ENCODE measurements at places on chromosomes 7 and 10. TPM values are rescaled to one million over a fixed set of nuclear protein-coding genes. Genes with fewer than 3 reads are reported as not detected.

GRCh38 chr7:142835487-142835886 is 19.4 kb upstream of the EPHB6 start:
- no peak for DNase-seq

DNA sequence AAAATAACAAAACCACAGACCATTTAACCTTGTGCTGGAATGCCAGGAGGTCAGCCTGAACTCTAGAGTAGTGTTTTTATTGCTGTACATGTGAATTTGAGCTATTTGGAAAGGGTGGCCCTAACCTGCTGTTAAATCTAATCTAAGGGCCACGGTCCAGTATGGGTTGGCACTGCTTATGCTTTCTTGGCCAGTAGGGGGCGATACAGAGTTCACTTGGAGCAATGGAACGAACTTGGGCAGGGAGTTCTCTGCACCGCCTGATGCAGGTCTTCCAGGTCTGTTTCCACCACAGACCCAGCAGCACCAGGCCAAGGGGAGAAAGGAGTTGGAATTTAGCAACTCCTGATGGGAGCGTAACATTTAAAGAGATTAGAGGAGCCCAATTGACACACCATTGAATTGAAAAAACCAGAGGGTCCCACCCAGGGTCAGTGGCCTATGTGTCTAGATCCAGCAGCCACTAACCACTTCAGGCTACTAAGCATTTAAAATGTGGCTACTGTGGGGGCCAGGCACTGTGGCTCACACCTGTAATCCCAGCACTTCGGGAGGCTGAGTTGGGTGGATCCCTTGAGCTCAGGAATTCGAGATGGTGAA is 75.7 kb upstream of the EFCAB10 start:
- no peak for DNase-seq

The CCZ1B gene
- 85.2 TPM for total RNA-seq

- no peak for DNase-seq
Measured at GRCh38 chr10:57472823-57473619, 794.7 kb downstream of the IPMK start.

DNA sequence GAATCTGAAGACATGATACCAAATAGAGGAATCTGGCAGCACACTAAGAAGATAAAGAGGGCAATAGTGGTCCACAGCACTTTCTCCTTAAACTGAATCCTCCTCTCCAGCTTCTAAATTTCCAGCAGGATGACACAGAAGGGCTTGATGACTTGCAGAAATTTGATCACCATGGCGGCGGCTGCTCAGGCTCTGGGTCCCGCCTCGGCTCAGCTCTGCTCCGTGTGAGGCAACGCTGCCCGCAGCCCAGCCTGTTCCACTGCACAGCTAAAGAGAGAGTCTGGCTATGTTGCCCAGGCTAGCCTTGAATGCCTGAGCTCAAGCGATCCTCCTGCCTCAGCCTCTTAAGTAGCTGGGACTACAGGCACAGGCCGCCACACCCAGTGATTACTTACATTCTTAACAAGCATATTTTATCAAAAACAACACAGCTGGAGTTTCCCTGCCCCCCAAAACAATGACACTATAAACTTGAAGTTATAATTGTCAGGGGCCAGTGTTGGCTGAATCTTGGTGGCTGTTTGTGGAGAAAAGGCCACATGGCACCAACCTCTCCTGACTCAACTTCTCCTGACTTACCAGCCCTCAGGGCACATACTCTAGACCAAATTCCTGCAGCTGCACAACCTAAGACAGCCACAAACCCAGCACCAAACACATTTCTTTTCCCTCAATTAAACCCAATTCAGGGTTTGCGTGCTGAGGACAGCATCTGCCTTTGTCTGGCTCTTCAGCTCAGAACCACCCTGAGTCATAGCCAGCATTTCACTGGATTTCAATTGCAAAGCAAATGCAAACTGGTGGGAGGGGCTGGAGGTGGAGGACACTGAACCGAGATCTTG is 11.6 kb upstream of the TNPO3 start:
- no peak for DNase-seq

DNA sequence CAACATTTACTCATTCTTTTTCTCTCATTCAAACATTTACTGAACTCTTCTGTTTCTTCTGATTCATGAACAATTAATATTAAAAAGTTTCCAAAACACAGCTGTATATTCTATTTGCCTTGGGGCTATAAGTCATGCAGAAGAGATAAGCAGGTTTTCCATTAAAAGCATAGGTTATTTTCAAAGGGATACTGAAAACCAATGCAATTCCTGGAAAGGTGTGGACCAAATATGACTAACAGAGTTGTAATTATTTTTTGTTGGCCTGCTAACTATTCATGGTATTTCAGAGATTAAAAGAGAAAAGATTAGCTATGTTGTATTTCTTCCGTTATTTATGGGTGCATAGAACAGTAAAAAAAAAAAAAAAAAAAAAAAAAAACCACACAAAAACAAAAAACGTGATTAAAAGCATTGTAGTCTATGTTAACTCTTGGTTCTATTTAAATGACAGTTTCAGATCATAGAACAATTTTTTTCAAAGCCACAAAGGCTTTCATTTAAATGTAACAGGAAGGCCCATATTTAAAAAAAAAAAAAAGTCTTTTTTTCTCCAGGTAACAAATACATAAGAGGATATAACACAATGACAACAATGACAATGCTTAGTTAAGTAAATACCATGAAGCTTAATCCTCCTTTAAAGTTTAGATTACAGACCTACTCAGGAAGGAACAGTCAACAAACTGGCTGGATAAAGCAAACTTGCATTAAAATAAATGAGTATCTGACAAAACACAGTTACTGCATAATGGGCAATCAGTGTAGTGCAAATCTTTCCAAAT is 1042.9 kb downstream of the GATA3 start:
- no peak for DNase-seq

The PRPS1L1 gene
- total RNA-seq, result not detected

DNA sequence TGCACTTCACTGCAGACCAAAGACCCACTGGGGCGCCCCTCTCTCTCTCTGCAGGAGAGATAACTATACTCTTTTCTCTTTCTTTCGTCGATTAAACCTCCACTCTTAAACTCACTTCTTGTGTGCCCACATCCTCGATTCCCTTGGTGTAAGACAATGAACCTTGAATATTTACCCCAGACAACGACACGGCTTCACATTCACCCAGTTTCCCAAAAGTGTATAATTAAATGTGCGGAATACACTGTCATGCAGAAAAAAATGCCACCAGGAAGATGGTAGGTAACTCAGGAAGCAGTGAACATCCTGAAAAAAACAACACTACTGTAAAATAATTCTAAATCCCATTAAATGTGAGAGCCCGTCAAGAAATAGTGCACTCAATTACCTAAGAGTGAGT is 882.2 kb downstream of the TYW1 start:
- DNase-seq, result no peak
